Fibroblast of lung (primary cell): ENCODE measurements at places on chromosomes 7 and 10. TPM values are rescaled to one million over a fixed set of nuclear protein-coding genes. Genes with fewer than 3 reads are reported as not detected.

The CLRN3 gene
- total RNA-seq, result not detected in 2 replicates

- H3K36me3 ChIP-seq, result no peaks in the 10 kb centered on the region
- H3K27ac ChIP-seq, result no peak overlapping the region
- H3K27me3 ChIP-seq, result no peaks in the 10 kb centered on the region
- peaks cover 9% of the 10 kb centered on the region for H3K4me1 ChIP-seq
Measured at GRCh38 chr10:91540733-91541132, 92.1 kb downstream of the PPP1R3C start.

DNA sequence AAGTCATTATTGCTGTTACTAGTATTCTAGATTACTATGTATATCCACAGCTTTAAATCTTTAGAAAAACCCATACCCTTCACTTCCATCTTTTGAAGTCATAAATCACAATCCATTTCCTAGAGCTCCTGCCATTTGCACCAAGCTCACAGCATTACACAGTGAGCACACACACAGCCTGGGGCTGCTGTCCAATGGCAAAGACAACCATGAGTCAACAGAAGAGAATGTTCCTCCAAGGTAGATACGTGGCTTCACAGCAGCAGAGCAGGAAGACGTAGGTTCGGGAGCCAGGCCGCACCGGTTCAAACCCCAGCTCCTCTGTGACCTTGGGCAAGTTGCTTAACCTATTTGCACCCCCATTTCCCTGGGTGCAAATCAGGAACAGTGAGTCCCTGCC, 234.6 kb downstream of the DIP2C start:
- H3K4me3 ChIP-seq, result no peak overlapping the region
- H3K4me1 ChIP-seq, result no peaks in the 10 kb centered on the region
- H3K36me3 ChIP-seq, result no peaks in the 10 kb centered on the region
- no peak overlapping the region for H3K27ac ChIP-seq
- no peaks in the 10 kb centered on the region for H3K27me3 ChIP-seq

DNA sequence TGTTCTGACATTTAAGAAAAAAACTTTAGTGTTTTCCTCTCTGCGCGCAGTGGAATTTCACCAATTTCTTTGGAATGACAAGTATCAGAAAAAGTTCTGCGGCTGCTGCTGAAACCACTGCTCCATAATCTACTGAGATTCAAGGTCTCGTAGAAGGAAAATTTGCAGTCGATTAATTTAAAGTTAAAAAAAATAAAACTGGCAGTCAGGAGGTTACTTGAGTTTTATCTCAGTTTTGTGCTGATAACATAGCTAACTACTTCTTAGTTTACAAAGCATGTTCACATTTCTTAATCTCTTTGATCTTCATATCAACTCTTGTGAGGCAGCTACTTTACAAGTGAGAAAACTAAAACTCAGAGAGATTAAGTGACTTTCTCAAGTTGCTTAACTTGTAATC, 18.2 kb upstream of the CALD1 start:
- H3K4me1 ChIP-seq, result peaks cover 5% of the 10 kb centered on the region
- H3K36me3 ChIP-seq, result no peaks in the 10 kb centered on the region
- no peak for DNase-seq

DNA sequence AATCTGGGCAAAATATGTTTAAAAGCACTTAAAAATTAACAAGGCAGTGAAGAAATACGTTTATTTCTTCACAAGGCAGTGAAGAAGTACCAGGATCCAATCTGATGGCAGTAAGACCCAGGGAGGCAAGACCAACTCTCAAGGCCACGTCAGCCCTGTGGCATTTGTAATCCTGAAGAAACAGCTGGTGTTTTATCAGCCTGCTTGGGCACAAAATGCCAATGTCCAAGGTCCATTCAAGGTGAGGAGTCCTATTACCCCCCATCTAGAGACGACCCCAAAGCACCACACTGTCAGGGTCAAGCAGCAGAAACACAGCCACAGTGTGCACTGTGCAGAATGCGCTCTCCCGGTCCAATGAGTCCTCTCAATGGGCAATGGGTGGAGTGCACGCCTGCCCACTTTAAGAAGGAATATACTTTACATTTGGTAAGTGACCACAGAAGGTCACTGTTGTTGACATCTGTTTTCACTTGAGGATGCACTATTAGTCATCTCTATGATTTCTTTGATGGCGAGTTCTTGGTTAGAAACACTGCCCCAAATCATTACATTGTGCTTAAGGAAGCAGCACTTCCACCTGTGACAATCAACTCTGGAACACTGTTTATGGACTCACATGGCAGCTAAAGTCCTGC, 12.8 kb downstream of the CPXM2 start:
- no peak overlapping the region for H3K4me3 ChIP-seq
- no peak overlapping the region for H3K27ac ChIP-seq
- H3K4me1 ChIP-seq, result no peaks in the 10 kb centered on the region
- no peaks in the 10 kb centered on the region for H3K27me3 ChIP-seq

The PUS7 gene
- total RNA-seq, result 8.8 and 14.9 TPM in 2 replicates

- DNase-seq, result no peak
- no peaks in the 10 kb centered on the region for H3K27me3 ChIP-seq
- peaks cover 12% of the 10 kb centered on the region for H3K4me1 ChIP-seq
- no peaks in the 10 kb centered on the region for H3K36me3 ChIP-seq
- peak within 1 kb of the TSS; percentile 93 for H3K27ac ChIP-seq
Measured at GRCh38 chr7:29989257-29989995, at the start of gene SCRN1. TSS of gene SCRN1 (minus strand) at chr7:29989801. CDS start at chr7:29969067, 20,734 bp downstream.

The REEP3 gene
- total RNA-seq, result 56.5 and 67.5 TPM in 2 replicates

- no peaks in the 10 kb centered on the region for H3K36me3 ChIP-seq
- H3K4me1 ChIP-seq, result peaks cover 5% of the 10 kb centered on the region
- peaks cover 3% of the 10 kb centered on the region for H3K27me3 ChIP-seq
- H3K4me3 ChIP-seq, result no peak overlapping the region
Measured at GRCh38 chr10:75428434-75429158, 2.8 kb upstream of the LRMDA start.

The CDK14 gene
- 36.0 and 41.1 TPM in 2 replicates for total RNA-seq

DNA sequence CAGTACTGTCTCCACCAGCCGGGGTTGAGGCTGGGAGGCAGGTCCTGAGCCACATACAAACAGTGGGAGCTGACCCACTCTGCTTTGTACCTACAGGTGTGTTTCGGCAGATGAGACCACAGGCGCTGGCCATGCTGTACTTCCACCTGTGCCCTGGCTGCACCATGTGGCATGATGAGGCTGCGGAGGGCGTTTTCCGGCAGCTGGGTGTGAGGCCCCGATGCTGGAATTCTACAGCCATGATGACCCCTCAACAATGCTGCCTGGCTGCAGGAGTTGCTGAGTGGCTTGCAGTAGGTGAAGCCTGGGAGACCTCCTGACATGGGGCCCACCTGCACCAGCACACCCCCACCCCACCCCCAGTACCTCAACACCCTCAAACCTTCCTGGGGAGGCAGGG, 18.0 kb downstream of the IMPDH1 start:
- peaks cover 4% of the 10 kb centered on the region for H3K27me3 ChIP-seq
- no peak overlapping the region for H3K27ac ChIP-seq
- DNase-seq, result no peak

- H3K4me3 ChIP-seq, result no peak overlapping the region
- no peaks in the 10 kb centered on the region for H3K36me3 ChIP-seq
- peaks cover 7% of the 10 kb centered on the region for H3K27me3 ChIP-seq
- no peak overlapping the region for H3K27ac ChIP-seq
- DNase-seq, result no peak
Measured at GRCh38 chr10:99467236-99467999, 37.0 kb upstream of the GOT1 start.

DNA sequence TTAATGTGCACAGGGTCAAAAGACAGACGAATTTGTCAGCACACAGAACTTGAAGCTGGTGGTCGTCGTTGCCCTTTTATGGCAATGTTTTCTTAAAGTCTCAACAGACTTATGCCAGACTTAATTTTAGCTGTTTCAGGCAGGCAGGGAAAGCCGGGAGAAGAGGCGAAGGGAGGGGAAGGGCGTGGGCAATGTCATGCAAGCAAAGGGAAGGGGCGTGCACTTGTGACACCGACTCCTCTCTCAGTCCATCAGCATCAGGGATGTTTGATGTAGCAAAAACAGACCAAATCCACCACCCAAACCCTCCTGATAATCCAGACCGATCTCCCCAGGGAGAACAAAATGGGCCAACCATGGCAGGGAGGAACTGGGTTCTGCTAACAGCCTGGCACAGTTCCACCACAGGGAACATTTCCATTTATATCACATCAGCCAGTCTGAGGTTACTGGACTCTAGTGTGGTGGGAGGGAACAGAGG, 118.1 kb upstream of the RHEB start:
- no peaks in the 10 kb centered on the region for H3K27me3 ChIP-seq
- H3K36me3 ChIP-seq, result no peaks in the 10 kb centered on the region
- DNase-seq, result peak; percentile 74
- H3K4me1 ChIP-seq, result peaks cover 8% of the 10 kb centered on the region
- H3K4me3 ChIP-seq, result no peak overlapping the region
- no peak overlapping the region for H3K27ac ChIP-seq

The DLX5 gene
- 0.17 TPM in 1 of 2 replicates, not detected in the other for total RNA-seq

DNA sequence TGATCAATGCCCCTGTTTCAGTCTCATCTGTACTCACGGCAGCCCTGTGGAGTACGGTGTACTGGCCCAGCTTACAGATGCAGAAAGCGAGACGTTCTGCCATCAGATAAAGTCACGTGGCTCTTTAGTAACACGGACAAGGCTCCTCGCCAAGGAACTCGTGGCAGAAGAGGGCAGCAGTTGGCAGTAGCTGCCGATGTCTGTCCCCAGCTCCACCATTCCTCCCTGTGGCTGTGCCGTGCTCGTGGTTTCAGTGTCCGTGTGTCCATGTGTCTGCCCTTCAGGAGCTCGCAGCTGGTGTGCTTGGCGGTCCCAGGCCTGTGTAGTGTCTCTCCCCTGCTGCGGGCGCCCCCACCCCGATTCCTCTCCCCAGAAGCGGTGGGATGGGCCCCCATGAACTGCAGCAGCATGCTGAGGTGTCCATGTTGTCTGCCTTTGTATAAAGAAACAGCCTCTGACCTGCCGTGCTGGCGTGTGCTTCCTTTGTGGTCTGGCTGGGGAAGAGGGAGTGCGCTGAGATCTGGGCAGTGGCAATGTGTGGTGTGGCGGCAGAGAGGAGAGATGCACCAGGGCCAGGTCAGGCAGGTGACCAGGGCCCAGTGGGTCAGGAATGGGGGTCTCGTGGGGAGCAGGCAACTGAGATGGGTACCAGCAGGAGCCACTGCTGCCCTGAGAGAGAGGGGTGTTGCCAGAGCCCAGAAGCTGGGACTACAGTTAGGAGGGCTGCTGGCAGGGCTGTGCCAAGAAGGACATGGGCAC, 9.8 kb downstream of the RHBDD2 start:
- no peak for DNase-seq
- peaks cover 6% of the 10 kb centered on the region for H3K36me3 ChIP-seq

- DNase-seq, result peak; percentile 31
- H3K4me3 ChIP-seq, result no peak overlapping the region
- no peaks in the 10 kb centered on the region for H3K36me3 ChIP-seq
Measured at GRCh38 chr10:75335191-75335590, 66.4 kb downstream of the ZNF503 start.

DNA sequence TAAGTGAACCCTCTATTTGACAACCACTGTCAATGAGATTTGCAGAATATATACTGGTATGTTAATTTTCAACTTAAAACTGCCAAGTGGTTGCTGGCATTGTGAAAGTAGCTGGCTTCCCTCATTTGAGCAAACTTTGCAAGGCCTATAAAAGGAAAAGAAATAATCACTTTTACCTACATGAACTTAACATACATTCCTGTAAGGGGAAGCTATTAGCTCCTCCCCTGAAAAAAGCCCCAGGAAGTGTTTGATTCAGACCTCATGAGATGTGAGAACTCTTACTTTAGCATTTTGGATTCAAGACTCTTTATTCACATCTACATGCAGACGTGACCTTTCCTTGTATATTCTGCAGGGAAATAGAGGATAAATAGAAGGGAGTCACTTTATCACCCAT, 175.6 kb downstream of the OTUD1 start:
- DNase-seq, result no peak
- no peaks in the 10 kb centered on the region for H3K27me3 ChIP-seq
- H3K36me3 ChIP-seq, result no peaks in the 10 kb centered on the region
- no peak overlapping the region for H3K27ac ChIP-seq
- no peaks in the 10 kb centered on the region for H3K4me1 ChIP-seq

DNA sequence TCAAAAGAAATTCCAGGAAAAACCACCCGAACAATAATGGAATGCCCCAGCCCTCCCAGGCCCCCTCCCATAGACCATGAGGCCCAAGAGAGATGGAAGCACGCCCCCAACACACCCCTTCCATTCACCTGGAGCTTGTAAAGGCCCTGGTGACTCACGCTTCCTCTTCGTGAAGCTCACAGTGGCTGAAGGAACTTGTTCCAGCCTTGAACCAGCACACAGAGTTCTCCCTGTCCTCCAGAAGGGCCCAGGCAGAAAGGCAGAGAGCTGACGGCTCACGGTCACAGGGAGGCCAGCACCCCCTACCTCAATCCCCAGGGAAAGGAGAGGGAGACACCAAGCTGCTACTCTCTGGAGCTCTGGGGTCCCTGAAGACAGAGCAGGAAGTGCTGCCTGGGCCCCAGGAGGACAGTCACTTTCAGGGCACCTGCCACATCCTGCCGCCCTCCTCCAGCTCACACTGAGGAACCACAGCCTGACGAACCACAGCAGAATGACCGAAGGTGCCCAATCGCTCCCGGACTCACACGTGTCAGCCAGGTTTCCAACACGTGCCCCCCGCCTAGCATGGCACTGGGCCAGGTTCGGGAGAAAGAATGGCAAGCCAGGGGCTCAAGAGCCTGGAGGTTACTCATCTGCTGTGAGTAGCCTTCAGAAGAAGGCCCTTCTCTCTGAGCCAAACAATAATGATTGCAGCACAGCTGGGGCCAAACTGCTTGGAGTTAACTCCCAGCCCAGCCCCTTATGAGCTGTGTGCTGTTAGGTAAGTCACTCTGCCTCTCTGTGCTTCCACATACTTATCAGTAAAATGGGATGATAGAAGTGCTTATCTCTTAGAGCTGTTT, 52.8 kb downstream of the DLG5 start:
- no peaks in the 10 kb centered on the region for H3K27me3 ChIP-seq
- no peak overlapping the region for H3K4me3 ChIP-seq
- H3K27ac ChIP-seq, result no peak overlapping the region
- DNase-seq, result peak; percentile 81
- no peaks in the 10 kb centered on the region for H3K36me3 ChIP-seq

- H3K36me3 ChIP-seq, result no peaks in the 10 kb centered on the region
- no peaks in the 10 kb centered on the region for H3K27me3 ChIP-seq
- no peak overlapping the region for H3K4me3 ChIP-seq
- no peaks in the 10 kb centered on the region for H3K4me1 ChIP-seq
- H3K27ac ChIP-seq, result no peak overlapping the region
- DNase-seq, result no peak
Measured at GRCh38 chr7:33191340-33191739, 62.0 kb downstream of the BBS9 start.

DNA sequence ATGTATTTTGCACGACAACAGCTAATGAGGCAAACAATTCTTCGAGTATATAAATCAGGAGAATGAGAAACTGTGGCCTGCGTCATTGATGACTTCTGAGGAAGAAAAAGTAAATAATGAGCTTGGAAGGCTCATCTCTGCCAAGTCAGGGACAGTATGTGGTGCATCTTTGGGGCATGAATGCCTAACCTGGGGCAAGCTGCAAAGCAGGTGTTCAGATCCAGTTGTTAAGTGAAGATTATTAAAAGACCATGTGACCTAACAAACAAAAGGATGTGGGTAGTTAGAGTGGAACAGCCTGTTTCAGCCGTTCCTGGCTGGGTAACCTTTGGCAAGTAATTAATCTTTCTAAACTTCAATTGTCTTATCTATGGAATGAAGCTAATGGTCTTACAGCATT, 93.0 kb downstream of the LYZL2 start:
- no peaks in the 10 kb centered on the region for H3K36me3 ChIP-seq
- DNase-seq, result no peak
- no peak overlapping the region for H3K27ac ChIP-seq
- peaks cover 2% of the 10 kb centered on the region for H3K4me1 ChIP-seq
- H3K4me3 ChIP-seq, result no peak overlapping the region
- no peaks in the 10 kb centered on the region for H3K27me3 ChIP-seq

GRCh38 chr10:106310596-106310995, 853.9 kb downstream of the SORCS1 start:
- no peaks in the 10 kb centered on the region for H3K27me3 ChIP-seq
- no peak overlapping the region for H3K27ac ChIP-seq
- no peaks in the 10 kb centered on the region for H3K36me3 ChIP-seq
- DNase-seq, result no peak

The HOXA9 gene
- total RNA-seq, result under 0.01 TPM in 1 of 2 replicates, not detected in the other
